ENCODE measurements at places on chromosomes 5 and 9.

- no peak for DNase-seq
Observed at GRCh38 chr9:132116583-132116982, 36.9 kb upstream of the MED27 start.

DNA sequence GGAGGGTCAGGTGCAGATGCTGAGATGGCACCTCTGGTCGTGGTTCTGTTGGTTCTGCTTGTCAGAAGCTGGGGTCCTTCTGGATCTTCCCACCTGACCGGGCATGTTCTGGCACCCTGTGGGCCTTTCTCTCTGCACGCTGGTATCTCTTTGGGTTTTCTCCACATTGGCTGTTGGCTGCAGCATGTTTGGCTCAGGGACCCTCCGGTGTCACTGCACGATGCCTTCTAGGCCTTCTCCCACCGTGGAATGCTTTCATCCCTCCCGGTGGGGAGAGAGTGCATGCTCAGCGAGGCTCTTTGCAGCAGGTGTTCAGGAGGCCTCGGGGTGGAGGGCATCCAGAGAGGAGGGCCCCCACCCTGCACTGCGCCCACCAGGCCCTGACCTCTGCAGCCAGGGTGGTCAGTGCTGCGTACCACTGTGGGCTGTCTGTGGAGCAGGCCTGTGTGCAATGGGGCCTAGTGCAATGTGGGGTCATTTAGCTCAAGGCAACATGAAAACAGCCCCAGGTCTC lies 119.4 kb downstream of the WNK2 start:
- DNase-seq = no peak

DNA sequence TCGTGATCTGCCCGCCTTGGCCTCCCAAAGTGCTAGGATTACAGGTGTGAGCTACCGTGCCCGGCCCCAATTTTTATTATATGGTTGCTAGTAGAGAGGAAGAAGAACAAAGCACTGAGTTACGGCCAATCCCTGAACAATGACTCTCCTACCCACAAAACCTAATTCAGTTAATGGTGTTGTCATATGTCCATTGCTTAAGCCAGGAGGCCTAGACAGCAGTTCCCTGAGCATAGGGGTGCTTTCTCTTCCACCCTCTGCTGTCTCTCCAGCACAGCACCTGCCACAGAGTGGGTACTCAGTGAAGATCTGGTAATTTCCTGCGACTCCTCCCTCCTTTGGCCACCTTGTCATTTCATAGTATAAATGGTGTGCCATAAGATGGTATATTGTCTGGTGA lies 21.4 kb upstream of the LTC4S start:
- DNase-seq = no peak

DNA sequence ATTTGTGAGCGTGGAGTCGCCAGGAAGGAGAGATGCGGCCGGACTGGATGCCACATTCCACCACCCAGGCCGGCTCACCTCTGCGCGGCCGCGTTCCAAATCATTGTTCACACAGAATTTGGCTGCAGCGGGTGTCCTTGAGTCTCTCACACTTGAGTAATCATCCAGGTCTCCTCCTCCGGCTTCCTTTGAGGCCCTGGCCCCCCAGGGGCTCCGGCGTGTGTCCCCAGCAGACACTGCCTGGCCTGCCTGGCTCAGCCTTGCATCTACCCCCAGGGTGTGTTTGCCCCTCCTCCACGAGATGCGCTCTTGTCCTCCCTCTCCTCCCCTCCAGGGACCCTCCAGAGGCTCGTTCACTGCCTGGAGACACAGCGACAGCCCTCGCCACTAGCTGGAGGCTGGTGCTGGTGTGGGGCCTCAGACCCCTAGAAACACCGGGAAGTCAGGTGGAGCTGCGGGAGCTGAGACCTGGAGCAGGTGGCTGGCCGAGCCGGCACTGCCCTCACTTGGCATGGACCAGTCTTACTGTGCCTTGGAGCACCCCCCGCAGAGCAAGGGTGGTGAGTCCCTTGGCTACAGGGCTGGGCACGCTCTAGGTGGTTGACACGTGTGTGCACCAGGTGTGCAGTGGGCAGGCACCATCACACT lies 7.0 kb upstream of the SLC9A3 start:
- no peak for DNase-seq

GRCh38 chr9:85715587-85715986 lies 26.2 kb downstream of the AGTPBP1 start:
- DNase-seq = no peak
